ENCODE measurements at places on chromosomes 6 and 20.

DNA sequence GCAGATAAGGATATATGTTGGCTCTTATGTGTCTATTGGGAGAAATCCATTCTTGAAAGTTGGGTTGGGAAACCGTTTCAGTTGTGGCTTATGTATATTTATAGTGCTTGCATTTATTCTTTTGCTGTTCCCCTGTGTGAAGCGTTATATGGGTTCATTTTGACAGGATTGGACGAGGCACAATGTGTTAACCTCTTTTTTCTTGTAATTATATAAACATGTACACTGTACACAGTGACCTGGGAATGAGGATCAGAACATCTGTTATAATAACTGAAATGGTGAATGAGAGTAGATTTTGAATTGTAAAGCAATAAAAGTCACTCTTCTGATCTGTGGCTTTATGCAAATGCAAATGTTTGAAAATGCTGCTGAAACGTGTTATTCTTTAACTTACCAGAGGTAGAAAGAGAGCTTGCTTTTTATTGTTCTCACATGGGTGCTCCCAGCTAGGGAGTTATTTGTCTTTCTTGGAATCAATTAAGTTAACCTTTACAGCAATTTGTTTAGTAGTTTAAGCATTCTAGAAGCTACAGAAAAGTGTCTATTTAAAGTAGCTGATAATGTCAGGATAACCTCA, 213.7 kb downstream of the GRIK2 start:
- no peak for DNase-seq

DNA sequence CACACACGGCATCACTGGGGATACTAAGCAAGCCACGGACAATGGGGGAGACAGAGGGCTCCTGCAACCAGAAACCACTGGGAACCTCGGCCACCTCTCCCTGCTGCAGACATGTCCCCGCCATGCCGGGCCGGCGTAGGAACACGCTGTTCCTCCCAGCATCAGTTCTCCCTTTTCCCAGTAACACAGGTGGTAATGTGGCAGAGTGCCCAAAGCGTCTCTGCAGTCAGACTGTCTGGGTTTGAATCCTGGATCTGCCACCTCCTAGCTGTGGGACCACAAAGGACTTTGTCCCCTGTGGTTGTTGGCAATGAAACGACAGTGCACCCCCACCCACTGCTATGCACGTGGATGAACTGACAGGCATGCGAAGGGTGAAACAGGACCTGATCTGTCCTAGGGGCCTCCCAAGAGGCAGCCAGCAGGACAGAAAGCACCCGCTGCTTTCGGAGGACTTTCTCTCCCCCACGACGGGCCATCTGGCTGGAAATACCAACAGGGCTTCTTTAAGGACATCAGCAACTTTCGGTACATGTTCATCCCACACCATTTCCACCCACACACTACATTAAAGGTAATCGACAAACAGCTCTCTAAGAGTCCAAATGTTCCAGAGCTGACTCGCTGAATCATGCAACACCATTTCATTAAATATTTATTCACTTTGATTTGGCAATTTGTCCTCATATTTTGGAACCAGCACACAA, 74.1 kb downstream of the SULF2 start:
- no peak for DNase-seq

- DNase-seq = no peak
These were observed 166.0 kb upstream of the PROKR2 start for GRCh38 chr20:5482791-5483190.

GRCh38 chr6:139457476-139457875, 83.0 kb upstream of the CITED2 start:
- no peak for DNase-seq

GRCh38 chr6:101779051-101779844, 385.7 kb downstream of the GRIK2 start:
- DNase-seq = no peak

DNA sequence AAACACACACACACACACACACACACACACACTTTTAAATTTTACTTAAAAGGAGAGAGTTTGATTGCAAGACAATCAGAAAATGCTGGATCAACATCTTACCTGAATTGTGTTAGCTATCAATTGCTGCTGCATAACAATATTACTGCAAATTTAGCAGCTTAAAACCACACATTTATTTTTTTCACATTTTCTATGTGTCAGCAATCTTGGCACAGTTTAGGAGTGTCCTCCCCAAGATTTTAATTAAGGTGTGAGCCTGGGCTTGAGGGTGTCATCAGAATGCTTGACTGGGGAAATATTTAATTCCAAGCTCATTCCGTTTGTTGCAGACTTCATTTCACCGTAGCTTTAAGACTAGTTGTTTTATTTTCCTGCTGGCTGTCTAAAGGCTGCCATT, 431.0 kb upstream of the GJE1 start:
- DNase-seq = no peak

- DNase-seq = no peak
These were observed 32.3 kb upstream of the CD83 start for GRCh38 chr6:14085176-14085787.

DNA sequence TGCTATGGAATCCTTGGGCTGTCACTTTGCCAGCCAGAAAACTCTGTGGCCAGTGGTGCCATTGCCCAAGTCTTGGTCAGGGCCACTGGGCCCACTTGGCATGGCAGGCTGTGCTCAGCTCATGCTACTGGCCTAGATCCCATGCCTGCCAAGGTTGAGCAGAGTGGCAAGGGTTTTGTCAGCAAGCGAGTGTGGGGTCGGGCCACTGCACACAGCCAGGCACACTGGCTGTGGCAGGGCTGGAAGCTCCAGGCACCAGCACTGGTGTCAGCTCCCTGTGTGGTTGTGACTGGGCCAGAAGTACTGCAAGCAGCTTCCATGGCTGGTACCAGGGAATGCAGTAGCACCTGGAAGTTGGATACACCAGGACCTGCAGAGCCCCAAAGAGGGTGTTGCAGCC, 846.8 kb downstream of the EYS start:
- no peak for DNase-seq

DNA sequence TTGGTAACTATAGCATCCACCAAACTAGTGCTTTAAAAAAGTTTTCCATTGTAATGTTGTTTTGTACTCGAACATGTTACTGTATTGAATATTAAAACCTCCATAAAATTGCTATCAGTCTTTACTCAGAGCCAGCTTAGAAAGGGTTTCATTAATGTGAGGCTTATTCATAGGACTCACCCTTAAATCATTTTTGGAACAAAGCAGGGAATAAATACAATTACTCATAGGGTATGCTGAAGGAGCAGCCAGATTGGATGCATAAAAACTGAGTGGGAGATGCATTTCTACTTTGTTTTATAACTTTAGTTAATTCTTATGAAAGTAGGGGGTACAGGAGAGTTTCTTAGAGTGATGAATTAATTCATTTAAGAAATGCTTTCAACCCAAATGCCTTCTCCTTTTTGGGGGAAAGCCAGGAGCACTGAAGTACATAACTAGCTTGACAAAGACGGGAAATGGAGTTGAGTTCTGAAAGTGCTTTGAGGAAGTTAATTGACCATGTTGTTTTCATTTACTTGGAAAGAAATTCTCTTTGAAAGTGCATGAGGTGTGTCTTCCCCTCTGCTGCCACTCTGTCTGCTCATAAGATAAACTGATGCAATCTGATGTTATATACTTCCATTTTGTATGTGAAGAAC, 90.3 kb downstream of the RNF144B start:
- no peak for DNase-seq

DNA sequence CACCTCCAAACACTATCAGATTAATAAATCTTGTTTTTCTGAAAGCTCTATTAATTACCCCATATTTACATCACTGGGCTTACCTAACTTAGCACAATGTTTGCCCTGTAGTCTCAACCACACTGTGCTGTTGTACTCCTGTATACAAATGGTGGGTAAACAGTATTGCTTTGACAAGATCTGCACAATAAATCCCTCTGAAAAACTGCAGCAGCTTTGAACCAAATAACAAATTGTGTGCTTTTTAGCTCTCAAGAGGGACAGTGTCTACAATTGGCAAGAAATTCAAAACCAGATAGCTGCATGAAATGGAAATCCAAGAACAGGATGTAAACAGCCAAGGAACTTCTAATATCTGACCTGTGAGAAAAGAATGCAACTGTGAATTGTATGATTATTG, 10.4 kb downstream of the KIF6 start:
- no peak for DNase-seq

DNA sequence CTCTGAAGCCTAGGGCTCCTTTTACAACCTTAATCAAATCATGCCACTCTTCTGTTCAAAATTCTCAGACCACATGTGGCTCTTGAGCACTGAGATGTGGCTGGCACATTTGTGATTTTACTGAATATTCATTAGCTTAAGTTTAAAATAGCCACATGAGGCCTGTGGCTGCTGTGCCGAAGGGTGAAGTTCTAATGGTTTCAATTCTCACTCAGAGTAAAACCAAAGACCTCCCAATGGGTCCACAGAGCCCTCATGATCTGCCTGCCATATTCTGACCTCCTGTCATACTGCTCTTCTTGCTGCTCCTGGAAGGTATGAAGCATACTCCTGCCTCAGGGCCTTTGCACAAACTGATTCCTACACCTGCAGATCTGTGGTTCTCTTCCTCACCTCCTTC, 7.8 kb upstream of the CST3 start:
- DNase-seq = no peak

DNA sequence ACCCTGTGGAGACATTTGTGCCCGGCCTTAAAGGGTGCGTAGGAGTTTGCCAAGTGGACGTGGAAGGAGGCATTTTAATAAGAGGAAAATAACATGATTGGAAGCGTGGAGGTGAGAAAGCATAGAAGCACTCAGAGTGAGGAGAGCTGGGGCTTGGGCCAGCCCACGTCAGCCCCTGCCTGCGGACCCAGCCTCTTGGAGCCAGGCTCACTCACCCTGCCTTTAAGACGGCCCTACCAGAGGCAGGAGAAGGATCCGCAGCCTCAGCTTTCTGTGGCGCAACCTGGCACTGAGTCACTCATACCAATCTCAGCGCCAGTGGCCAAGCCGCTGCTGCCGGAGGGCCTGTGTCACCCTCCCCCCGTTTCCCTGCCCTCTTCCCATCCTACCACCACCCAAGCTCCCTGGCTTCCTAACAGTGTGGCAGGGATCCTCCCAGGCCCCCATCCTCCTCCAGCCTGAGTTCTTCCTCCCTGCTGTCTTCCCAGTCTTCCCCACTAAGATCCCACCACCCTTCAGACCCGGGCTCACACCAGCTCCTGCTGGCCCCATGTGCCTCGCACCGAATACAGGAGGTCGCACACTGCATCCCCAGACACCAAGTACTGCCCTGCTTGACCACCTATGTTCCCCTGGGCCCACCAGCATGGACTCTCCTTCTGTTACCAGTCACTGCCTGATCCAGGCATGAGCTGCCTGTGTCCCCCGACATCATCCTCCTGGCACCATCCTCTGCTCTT, 285.2 kb downstream of the UST start:
- DNase-seq = peak; percentile 28

- DNase-seq = no peak
These were observed 160.8 kb downstream of the COL9A1 start for GRCh38 chr6:70142034-70142433.

GRCh38 chr6:140320081-140321080, 945.9 kb upstream of the CITED2 start:
- no peak for DNase-seq

DNA sequence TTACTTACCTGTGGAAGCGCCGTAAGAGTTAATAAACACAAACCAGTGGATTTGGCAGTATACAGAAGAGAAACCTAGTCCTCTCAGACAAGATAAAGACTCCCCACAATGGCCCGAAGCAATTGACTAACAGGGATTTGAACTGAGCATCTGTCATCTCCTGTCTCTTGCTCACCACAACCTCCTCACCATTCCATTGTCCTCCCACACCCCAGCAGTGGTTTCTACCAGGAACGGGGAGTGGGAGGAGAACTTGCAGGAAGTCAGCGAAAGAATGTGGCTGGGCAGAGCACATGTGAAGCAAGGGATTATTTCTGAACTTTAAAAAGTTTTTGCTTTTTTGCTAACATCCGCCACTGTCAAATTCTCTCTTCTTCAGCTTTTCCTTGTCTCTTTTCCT, 24.6 kb upstream of the TAAR1 start:
- no peak for DNase-seq

DNA sequence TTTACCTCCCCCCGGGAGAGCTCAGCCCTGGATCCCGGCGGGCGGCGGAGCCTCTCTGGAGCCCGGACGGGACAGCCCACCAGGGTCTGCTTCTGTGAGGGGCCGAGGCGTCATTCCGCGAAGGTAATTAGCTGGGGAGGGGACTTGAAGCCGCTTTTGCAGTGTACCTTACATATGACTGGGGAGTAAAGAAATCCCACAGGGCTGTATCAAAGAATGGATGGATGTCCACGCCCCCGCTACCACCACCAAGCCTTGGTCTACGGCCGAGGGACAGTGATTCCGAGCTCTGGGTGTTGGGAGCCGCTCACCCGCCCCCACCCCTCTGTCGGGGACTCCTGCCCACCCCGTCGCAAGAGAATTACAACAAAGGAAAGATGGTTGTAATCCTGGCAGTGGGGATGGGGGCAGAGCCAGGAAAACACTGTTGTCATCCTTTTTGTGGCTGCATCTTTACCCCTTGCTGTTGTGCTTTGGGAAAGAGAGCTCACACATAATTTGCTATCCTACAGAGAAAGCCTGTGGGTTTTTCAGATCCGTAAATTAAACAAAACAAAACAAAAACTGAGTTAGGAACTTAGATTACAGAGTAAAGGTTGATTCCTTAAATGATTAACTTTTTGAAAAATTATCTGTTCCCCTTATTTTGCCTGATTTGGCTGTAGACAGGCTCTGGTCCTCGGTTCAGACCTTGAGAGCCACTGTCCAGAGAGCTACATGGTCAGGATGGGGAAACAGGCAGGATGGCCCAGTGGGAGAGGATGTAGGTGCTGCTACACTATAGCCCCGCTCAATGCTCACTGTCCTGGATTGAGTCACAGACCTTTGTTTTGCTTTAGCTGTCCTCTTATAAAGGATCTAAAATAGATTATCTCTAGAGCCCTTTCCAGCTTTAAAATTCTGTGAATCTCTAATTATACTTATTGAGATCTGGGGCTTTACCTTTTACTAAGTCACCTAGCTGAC, 997 bp upstream of the FBXO30 start:
- DNase-seq = no peak

GRCh38 chr6:86107985-86108384, 465.3 kb upstream of the SYNCRIP start:
- no peak for DNase-seq

GRCh38 chr6:33192671-33193602, 670 bp upstream of the COL11A2 start:
- peak; percentile 26 for DNase-seq

Data from activated CD4-positive, alpha-beta T cell treated with anti-CD3 and anti-CD28 coated beads for 4 hours (primary cell).